SK-N-SH (cell line): ENCODE measurements at places on chromosomes 12 and 14. TPM values are rescaled to one million over a fixed set of nuclear protein-coding genes. Genes with fewer than 3 reads are reported as not detected.

Gene PTPRO
- polyA plus RNA-seq = 1.4 and 1.9 TPM in 2 replicates

Gene KRT77
- not detected in 2 replicates for polyA plus RNA-seq

Gene AVPR1A
- not detected in 2 replicates for polyA plus RNA-seq

Gene GDF3
- polyA plus RNA-seq = not detected in 2 replicates

Gene ARPC3
- polyA plus RNA-seq = 50.5 and 74.7 TPM in 2 replicates

Gene TPH2
- polyA plus RNA-seq = not detected in 2 replicates

Gene SERPINA5
- polyA plus RNA-seq = 0.08 and 0.13 TPM in 2 replicates

Gene TUBA1A
- 1,427 and 1,906 TPM in 2 replicates for polyA plus RNA-seq

Gene EP400
- 5.4 and 7.0 TPM in 2 replicates for polyA plus RNA-seq

Gene GALNT9
- not detected in 2 replicates for polyA plus RNA-seq

Gene NFATC4
- 24.9 and 25.3 TPM in 2 replicates for polyA plus RNA-seq

Gene SLC25A21
- not detected in 2 replicates for polyA plus RNA-seq

Gene CDC42BPB
- polyA plus RNA-seq = 59.7 and 61.6 TPM in 2 replicates

Gene PRH2
- polyA plus RNA-seq = not detected in 2 replicates

Gene CCDC175
- not detected in 2 replicates for polyA plus RNA-seq

Gene SYNDIG1L
- polyA plus RNA-seq = not detected in 2 replicates

Gene E2F7
- 8.8 and 9.2 TPM in 2 replicates for polyA plus RNA-seq

Gene DBX2
- polyA plus RNA-seq = not detected in 2 replicates

Gene TMEM19
- polyA plus RNA-seq = 12.6 and 17.4 TPM in 2 replicates

Gene PPP1R1A
- polyA plus RNA-seq = not detected in 2 replicates

Gene CNTN1
- polyA plus RNA-seq = 0.13 and 0.96 TPM in 2 replicates

Gene LRRC43
- 0.94 and 1.4 TPM in 2 replicates for polyA plus RNA-seq
